ENCODE measurements at places on chromosomes 6 and 20. TPM values are rescaled to one million over a fixed set of nuclear protein-coding genes. Genes with fewer than 3 reads are reported as not detected.

DEFB118 gene
- total RNA-seq = not detected

CLPSL2 gene
- 1.7 TPM for total RNA-seq

HSPA12B gene
- not detected for total RNA-seq

- no peaks in the 10 kb centered on the region for H3K27me3 ChIP-seq
- no peak for DNase-seq
- no peak overlapping the region for H3K4me3 ChIP-seq
- H3K36me3 ChIP-seq = no peaks in the 10 kb centered on the region
Observed at GRCh38 chr6:502761-503160, 111.2 kb downstream of the IRF4 start.

DNA sequence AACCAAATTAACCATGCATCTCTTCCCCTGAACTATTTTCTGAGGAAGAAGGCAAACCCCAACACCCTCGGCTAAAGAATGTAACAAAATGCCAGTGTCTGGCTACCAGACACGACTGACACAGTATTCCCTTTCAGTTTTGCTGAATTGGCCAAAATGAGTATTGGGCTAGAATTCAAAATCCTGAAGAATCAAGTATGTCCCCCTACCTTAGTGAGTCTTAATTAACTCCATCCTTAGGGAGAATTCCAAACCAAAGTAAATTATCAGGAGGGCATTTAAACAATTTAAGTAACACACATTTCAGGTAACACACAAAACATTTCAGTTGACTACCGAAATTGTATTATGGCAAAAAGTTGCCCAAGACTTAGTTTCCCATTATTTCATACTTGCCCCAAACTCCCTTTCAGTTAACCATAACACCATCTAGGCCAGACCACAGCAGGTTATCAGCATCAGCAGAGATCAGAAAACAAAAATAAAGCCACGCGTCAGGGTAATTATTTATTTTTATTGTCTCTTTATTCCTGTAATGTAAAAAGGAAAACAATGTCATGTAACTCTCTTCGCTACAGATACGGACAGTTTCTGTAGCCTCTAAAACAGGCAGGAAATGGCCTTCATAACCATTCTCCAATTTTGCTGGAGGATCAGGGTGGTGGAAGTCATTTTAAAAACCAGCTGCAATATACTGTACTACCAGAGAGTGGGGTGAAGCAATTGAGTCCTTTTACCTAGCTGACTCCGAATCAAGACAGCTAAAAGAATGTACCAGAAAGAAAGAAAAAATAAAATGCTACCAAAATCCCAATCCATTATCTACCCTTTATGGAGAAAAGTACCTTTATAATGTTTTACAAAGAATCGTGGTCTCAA is 1.9 kb downstream of the SNX5 start:
- no peak for DNase-seq
- peak overlapping the region; percentile 99 for H3K27ac ChIP-seq
- H3K4me3 ChIP-seq = peak overlapping the region; percentile 86
- H3K36me3 ChIP-seq = peaks cover 43% of the 10 kb centered on the region
- no peaks in the 10 kb centered on the region for H3K27me3 ChIP-seq
- peaks cover 29% of the 10 kb centered on the region for H3K4me1 ChIP-seq

- H3K27ac ChIP-seq = no peak overlapping the region
- DNase-seq = no peak
- no peaks in the 10 kb centered on the region for H3K36me3 ChIP-seq
- H3K4me1 ChIP-seq = no peaks in the 10 kb centered on the region
Observed at GRCh38 chr6:124577734-124578281, 384.4 kb upstream of the RNF217 start.

DNA sequence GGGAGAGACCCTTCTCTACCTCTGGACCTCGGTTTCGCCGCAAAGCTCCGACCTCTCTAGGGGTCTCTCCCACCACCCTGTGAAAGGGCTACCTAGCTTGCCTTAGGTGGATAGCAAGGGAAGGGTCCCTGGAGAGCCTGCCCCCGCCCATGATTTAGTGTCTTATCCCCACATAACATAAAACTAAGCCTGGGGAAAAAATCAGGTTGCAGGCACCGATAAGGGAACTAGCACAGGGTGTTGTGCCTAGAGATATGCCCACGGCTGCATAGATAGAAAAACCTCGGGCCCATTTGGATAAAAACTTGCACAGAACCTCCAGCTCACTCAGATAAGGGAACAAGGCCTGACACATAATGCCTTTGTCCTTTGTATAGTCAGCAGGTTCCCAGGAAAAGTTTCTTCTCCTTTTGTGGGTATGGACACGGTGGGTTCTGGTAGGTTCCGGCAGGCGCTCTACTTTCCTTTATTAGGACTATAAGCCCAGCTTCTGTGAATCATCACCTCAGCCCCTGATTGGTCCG is 846 bp downstream of the ZSCAN31 start:
- no peaks in the 10 kb centered on the region for H3K36me3 ChIP-seq
- H3K4me1 ChIP-seq = peaks cover 13% of the 10 kb centered on the region
- no peak for DNase-seq
- H3K27me3 ChIP-seq = no peaks in the 10 kb centered on the region

GRCh38 chr6:159446340-159446739 is 246.7 kb downstream of the SOD2 start:
- peaks cover 70% of the 10 kb centered on the region for H3K27me3 ChIP-seq
- H3K36me3 ChIP-seq = no peaks in the 10 kb centered on the region
- H3K4me1 ChIP-seq = no peaks in the 10 kb centered on the region
- H3K4me3 ChIP-seq = no peak overlapping the region

- no peaks in the 10 kb centered on the region for H3K27me3 ChIP-seq
- no peak overlapping the region for H3K4me3 ChIP-seq
- H3K36me3 ChIP-seq = no peaks in the 10 kb centered on the region
Observed at GRCh38 chr6:12645941-12646340, 70.6 kb upstream of the PHACTR1 start.

DNA sequence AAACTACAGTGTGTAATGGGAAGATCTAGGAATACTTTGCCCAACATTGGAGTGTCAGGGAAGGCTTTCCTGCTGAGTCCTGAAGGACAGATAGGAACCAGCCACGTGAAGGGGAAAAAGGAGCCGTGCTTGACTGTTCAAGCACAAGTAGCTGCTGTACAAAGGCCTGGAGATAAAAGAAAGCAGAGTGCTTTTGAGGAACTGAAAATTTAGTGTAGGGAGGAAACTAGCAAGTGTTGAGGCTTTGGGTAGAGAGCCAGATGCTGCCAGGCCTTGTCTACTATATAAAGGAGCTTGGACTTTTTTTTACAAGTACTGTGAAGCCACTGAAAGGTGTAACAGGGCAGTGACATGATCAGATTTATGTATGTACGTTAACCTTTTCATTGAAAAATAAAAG is 39.0 kb downstream of the DSE start:
- no peak overlapping the region for H3K4me3 ChIP-seq
- H3K4me1 ChIP-seq = peaks cover 11% of the 10 kb centered on the region
- DNase-seq = no peak
- H3K27me3 ChIP-seq = no peaks in the 10 kb centered on the region
- no peak overlapping the region for H3K27ac ChIP-seq

GRCh38 chr20:62741701-62742491 is 33.3 kb downstream of the NTSR1 start:
- peaks cover 85% of the 10 kb centered on the region for H3K4me1 ChIP-seq
- H3K27ac ChIP-seq = peak overlapping the region; percentile 100
- no peak for DNase-seq
- peaks cover 63% of the 10 kb centered on the region for H3K36me3 ChIP-seq
